ENCODE measurements at places on chromosomes 6 and 20.

- DNase-seq: no peak
Measured at GRCh38 chr6:38644951-38645350, 5.2 kb upstream of the BTBD9 start.

- no peak for DNase-seq
Measured at GRCh38 chr6:170345662-170346061, 39.1 kb downstream of the FAM120B start.

- DNase-seq: no peak
Measured at GRCh38 chr20:45073221-45073620, 27.7 kb downstream of the KCNS1 start.

DNA sequence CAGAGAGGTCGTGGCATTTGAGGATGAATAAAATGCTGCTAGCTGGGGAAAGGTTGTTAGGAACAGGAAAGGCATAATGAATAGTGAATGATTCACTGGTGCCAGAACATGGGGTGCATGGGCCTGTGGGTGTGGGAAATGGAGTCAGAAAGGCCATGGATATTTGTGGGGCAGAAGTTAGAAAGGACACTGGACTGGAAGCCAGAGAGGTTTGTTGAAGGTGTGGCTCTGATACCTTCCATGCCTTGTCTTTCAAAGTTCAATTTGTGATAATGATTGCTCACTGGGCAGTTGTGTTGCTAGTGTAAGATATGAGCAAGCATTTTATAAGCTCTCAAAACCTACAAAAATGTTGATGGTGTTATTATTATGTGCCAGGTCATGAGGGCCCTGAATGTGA lies 32.7 kb downstream of the LRRC1 start:
- no peak for DNase-seq

GRCh38 chr6:157758516-157759023 lies 64.5 kb upstream of the SNX9 start:
- DNase-seq: no peak

- no peak for DNase-seq
Measured at GRCh38 chr6:63114610-63115211, 96.6 kb upstream of the FKBP1C start.

GRCh38 chr6:44699082-44699481 lies 311.6 kb downstream of the CDC5L start:
- DNase-seq: no peak

DNA sequence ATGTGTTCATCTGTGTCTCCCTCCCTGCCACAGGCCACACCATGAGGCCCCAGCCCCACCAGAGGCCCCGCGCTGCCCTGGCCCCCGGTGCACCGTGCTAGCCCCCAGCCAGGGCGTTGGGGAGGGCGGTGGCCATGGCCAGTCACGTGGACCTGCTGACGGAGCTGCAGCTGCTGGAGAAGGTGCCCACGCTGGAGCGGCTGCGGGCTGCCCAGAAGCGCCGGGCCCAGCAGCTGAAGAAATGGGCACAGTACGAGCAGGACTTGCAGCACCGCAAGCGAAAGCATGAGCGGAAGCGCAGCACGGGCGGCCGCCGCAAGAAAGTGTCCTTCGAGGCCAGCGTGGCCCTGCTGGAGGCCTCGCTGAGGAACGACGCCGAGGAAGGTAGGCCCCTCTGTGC lies 30.3 kb downstream of the PPP1R16B start:
- DNase-seq: no peak

GRCh38 chr6:76342611-76343160 lies 270.2 kb upstream of the IMPG1 start:
- DNase-seq: no peak

- DNase-seq: peak; percentile 65
Measured at GRCh38 chr20:43983359-43983758, 68.7 kb downstream of the TOX2 start.

DNA sequence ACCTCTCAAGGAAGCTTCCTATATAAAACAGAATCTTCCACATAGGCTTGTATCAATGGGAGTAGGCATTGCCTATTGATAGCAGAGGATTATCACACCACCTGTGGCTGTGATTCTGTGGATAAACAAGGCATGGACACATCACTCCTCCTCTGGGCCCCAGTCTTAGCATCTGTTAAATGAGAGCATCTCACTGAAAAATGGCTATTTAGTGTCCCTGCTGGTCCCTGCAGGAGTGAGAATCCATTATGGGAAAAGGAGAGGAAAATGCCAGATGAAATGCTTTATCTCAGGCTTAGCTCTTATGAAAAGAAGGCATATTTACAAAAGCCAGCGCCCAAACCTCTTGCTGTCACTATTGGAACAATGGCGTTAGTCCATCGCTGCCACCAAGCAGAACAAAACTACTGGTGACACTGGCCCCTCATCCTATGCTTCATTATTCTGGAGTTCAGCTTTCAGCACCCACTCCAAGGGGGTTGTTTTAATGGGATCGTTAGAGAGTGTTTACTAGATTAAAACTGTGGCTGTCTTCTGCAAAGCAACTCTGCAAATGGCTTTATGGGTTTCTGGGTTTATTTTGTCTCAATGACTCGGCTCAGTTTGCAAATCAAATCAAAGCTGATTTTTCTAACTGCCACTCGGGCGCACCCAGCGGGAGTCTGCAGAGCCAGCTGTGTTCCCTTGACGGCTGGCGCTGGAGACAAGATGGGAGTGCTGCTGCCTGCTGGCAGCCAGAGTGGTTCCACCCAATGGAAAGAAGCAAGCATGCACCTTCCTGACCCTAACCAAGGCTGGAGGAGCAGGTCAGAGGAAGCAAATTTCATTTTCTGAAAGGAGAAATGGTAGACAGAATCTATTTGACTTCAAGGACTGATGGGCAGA lies 658.8 kb upstream of the CHD6 start:
- no peak for DNase-seq

DNA sequence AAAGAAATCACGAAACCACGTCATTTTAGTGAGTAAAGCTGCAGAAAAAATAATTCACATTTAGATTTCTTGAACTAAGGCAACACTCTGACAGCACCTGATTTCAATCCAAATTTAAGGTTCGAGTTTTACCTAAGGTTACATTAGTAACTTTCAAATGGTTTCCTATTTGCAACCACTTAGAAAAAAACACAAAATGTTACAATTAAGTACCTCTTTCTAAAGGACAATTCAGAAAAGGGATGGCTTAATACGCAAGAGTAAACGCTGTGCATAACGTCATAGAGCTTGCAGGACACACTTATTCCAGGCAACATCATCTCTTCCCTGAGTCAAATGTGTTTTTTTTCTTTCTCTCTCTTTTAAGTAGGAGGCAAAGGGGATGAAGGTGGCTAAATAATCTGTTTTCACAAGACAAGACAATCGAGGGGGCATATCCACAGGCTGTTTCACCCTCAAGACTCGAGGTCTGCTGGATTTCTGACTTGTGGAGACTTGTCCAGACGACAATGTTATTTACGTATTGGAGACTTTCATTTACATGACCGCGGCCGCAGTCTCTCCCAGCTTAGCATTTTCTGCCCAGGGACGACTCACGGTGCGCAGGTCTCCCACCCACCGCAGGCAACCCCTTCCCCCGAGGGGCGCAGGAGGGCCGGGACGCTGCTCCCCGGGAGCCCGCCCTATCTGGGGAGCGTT lies 86.0 kb downstream of the SESN1 start:
- peak; percentile 46 for DNase-seq

DNA sequence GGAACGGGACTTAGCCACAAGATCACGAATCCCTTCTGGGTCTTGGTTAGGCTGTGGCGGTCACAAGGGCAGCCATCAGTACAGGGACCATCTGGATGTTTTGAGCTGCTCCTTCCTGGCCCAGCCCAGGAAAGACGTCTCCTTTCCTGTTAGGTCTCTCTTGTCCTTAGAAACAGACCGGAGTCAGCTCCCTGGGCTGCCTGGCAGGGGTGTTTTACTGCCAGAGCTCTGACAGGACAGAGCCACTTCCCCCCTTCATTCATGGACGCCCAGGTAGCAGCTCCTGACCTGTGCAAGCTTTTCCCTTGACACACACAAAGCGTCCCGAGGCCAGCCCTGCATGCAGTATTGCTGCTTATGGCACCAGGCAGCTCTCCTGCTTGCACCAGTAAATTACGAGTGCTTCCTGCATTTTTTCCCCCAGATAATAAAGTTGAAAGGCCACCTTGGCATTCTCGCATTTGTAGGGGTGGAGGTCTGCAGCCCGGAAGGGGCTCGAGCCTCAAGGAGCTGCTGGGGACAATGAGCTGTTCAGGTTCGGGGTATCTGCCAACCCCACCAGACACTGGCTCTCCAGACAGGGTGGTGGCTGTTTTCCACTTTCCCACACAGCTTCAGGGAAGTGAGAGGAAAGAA lies 87.4 kb downstream of the NOL4L start:
- no peak for DNase-seq

GRCh38 chr20:37096415-37097041 lies 731 bp upstream of the RBL1 start:
- DNase-seq: no peak

GRCh38 chr20:62357187-62357667 lies 9.9 kb downstream of the LAMA5 start:
- peak; percentile 87 for DNase-seq

DNA sequence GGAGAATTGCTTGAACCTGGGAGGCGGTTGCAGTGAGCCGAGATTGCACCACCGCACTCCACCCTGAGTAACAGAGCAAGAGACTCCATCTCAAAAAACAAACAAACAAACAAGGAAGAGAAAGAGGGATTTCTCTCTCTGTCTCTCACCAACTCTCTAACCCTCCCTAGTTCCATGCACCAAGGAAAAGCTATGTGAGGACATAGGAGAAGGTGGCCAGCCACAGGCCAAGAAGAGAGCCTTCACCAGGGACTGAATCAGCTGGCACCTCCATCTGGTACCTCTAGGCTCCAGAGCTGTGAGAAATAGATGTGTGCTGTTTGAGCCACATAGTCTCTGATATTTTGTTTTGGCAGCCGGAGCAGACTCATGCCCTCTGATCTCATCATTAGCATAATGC lies 9.0 kb upstream of the FAM110A start:
- no peak for DNase-seq

DNA sequence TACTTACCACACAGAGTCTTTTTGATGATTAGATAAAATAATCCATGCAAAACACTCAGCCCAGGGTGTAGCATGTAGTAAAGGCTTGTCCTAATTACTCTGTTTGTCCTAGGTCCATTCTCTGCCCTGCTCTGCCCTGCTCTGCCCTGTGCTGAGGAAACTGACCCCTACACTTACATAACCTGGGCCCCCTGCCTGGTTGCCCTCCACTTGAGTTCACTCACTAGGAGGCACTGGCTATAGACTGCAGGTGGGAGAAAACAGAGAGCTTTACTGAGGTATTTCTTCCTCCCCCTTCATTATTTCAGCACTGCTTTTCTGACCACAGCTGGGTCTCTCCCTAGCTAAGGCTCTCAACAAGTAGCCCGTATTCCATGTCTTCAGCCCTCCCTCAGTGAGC lies 70.9 kb upstream of the TBX18 start:
- DNase-seq: no peak

- DNase-seq: no peak
Measured at GRCh38 chr6:6968357-6968730, 139.4 kb upstream of the RREB1 start.

GRCh38 chr20:59611286-59611685 lies 6.9 kb downstream of the PHACTR3 start:
- DNase-seq: no peak

GRCh38 chr6:158040051-158040803 lies 58.6 kb downstream of the SYNJ2 start:
- DNase-seq: peak; percentile 67

DNA sequence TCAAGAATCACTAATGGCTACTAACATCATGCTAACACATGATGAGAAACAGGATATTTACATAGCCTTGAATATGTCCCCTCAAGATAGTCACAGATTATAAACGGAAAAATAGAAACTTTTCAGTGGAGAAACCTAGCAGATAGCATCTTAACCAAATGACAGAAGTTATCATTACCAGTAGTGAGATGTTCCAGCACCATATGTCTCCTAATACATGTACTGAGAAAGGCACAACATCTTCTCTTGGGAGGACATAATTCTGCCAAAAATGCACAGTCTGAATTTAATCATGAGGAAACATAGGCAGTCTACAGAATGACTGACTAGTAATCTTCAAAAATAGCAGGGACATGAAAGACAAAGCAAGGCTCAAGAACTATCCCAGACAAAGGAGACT lies 19.9 kb upstream of the PRIM2 start:
- no peak for DNase-seq

DNA sequence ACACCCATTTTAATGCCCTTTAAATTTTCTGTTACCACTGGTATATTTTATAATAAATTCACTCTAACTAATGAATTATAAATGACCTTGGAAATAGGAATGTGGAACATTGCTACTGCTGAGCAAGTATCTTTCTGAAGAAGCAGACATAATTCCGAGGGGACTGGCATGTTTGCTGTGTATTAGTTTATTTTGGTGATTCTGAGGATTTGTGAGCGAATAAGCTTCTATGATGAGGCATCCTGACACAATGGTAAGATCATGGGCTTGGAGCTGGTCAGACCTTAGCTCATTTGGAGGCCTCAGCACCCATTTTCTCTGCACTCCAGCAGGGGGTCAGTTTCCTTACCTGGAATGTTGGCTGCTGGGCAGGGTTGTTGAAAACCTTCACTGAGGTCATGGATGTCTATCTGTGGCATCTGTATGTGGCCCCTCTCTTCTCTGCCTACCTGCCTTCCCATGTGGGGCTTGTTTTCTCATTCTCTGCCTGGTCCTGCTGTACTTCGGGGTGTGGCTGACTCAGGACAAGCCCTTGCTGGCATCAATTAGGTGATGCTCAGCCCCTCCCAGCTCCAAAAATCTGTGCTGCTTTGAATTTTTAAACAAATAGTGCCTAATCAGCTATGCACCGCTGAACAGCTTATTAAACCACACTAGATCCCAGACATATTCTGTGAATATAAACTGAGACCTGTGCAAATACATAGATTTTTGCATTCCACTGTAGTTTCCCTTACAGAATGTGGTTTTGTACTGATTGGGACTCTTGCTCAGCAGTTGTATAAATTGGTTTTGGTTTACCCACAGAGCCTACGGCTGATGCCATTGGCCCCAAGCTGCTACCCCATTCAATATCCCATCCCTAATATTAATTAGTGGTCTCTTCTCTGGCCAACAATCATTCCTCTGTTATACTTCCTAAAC lies 10.7 kb downstream of the ARID1B start:
- DNase-seq: no peak

- no peak for DNase-seq
Measured at GRCh38 chr6:89310929-89311328, 4.2 kb downstream of the GABRR2 start.

GRCh38 chr20:49680484-49680883 lies 33.2 kb downstream of the B4GALT5 start:
- DNase-seq: no peak

GRCh38 chr20:25369529-25369928 lies 21.1 kb downstream of the ABHD12 start:
- DNase-seq: no peak

GRCh38 chr6:44078827-44079671 lies 48.2 kb downstream of the MRPL14 start:
- DNase-seq: peak; percentile 84
